ENCODE measurements at places on chromosomes 1 and 21. TPM values are rescaled to one million over a fixed set of nuclear protein-coding genes. Genes with fewer than 3 reads are reported as not detected.
A peak's percentile ranks its signal among the peaks of the same experiment; 100 is the strongest.

KCNJ15 gene
- total RNA-seq: 0.07 TPM

DNA sequence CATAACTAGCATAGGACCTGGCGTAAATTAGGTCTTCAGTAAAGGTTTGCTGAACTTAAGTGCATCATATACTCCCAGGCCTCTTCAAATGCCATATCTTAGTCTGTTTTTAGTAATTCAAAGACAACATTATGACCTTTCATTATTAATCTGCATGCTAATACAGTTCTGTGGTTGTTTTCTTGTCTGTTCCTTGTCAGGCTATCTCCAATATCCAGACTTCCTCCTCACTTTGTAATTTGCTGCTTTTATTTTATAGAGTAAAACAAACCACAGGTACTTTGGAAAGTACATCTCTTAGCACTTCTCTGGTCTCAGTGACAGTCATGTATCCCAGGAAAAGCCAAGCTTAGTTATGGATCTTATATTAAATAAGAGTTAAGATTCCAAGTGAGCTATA is 65.1 kb upstream of the BMP8A start:
- H3K4me1 ChIP-seq: peaks cover 5% of the 10 kb centered on the region
- H3K27me3 ChIP-seq: no peaks in the 10 kb centered on the region
- peak overlapping the region; percentile 91 for H3K27ac ChIP-seq
- DNase-seq: no peak

ZNF436 gene
- total RNA-seq: 8.7 TPM

DNA sequence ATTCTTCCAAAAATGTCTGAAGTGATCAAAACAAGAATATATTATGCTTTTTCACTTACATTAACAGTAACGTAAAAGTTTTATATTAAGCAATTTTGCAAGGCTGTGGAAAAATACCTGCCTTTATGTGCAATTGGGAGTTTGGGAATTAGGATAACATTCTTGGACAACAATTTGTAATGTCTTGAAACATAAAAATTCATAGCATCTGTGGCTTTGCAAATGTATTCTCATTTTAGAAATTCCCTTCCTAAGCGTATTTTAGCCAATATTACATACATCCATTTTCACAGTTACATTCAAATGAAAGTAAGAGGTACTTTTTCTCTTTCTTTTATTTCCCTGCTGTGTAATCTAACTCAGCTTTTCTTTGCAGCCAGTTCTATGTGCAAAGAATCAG is 13.4 kb upstream of the CFH start:
- no peaks in the 10 kb centered on the region for H3K27me3 ChIP-seq
- no peak overlapping the region for H3K4me3 ChIP-seq
- H3K36me3 ChIP-seq: no peaks in the 10 kb centered on the region
- H3K4me1 ChIP-seq: no peaks in the 10 kb centered on the region
- H3K27ac ChIP-seq: no peak overlapping the region

DNA sequence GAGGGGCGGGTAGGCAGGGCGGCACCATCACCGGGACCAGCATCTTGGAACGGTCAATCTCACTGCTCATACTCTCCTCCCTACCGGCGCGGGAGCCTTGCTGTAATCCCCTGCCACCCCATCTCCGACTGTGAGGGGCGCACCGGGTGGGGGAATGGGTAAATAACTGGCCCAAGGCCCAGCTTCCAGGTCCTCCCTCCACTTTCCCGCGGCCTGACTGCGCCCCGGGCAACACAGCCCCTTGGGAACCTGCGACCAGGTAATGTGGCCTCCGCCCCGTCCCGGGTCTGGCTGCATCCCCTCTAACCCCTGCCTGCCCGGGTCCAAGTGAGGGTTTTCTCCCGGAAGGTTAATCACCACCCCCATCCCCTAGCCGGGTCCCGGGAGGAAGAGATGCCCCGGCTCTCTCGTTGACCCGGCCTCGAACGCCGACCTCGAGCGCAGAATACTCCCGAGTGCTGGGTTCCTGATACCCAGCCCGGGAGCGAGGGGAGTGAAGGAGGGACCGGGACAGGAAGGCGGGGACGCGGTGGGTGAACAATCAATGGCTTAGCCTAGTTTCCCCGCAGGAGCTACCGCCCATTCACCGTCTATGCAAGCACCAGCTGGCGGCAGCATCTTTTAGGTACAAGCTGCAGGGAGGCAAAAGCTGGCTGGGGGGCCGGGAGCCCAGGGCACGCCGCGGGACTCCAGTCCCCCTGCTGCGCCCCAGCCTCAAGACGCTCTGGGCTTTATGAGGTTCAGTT is 5.9 kb upstream of the LHX9 start:
- no peak for DNase-seq
- no peaks in the 10 kb centered on the region for H3K36me3 ChIP-seq
- H3K27me3 ChIP-seq: peaks cover 99% of the 10 kb centered on the region
- peaks cover 79% of the 10 kb centered on the region for H3K4me1 ChIP-seq
- H3K27ac ChIP-seq: no peak overlapping the region
- H3K4me3 ChIP-seq: peak overlapping the region; percentile 99

- H3K27me3 ChIP-seq: no peaks in the 10 kb centered on the region
- H3K4me3 ChIP-seq: no peak overlapping the region
- no peak for DNase-seq
- H3K36me3 ChIP-seq: no peaks in the 10 kb centered on the region
- no peak overlapping the region for H3K27ac ChIP-seq
These were observed 24.7 kb downstream of the CYP2J2 start for GRCh38 chr1:59901770-59902388.

- no peak overlapping the region for H3K27ac ChIP-seq
- H3K27me3 ChIP-seq: no peaks in the 10 kb centered on the region
- no peaks in the 10 kb centered on the region for H3K36me3 ChIP-seq
- H3K4me1 ChIP-seq: peaks cover 24% of the 10 kb centered on the region
- no peak overlapping the region for H3K4me3 ChIP-seq
These were observed 7.1 kb upstream of the CD101 start for GRCh38 chr1:116994411-116994810.

FCRL4 gene
- total RNA-seq: not detected

ARHGEF10L gene
- total RNA-seq: not detected

AVPR1B gene
- total RNA-seq: not detected

DNA sequence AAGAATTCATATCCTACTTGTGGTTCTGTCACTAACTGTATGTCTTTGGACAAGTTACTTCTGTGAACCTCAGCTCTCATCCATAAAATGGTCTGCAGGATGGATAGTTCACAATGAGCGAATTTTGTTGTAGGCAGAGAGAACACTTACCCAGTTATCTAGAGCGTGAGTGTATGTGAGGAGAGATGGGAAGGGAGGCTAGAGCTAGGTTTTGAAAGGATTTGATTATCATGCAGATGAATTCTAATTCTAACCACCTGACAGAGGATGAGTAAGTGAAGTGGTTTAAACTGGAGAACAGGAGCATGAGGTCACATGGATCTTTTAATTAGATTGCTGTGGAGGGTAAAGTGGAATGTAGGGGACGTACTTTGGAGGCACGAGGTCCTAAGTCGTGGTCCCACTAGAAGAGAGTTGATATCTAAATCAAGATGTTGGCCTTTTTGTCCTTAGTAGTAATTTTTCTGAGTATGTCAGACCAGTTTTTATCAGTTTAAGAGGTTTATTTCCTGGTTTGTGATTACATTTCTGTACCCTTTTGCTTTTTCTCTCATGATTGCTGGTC is 5.0 kb downstream of the SUCO start:
- H3K36me3 ChIP-seq: no peaks in the 10 kb centered on the region
- H3K4me3 ChIP-seq: no peak overlapping the region
- peaks cover 62% of the 10 kb centered on the region for H3K4me1 ChIP-seq
- H3K27ac ChIP-seq: no peak overlapping the region

DNA sequence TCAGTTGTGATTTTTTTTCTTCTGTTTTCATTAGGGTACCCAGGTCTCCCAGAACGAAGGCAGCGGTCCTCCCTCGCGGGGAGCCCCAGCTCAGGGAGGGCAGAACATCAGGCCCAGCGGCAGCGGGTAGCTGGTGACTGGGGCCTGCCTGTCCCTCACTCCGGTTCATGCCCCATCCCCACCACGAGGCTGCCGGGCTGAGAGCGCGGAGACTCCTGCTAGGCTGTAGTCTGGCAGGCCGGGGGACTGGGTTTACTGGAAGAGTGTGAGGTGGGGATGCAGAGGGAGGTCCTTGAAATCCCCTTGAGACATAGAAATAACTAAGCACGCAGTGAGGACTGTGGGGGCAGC is 10.5 kb downstream of the BRINP2 start:
- H3K4me3 ChIP-seq: peak overlapping the region; percentile 67
- peaks cover 37% of the 10 kb centered on the region for H3K27me3 ChIP-seq
- H3K4me1 ChIP-seq: peaks cover 11% of the 10 kb centered on the region
- no peak for DNase-seq
- H3K36me3 ChIP-seq: peaks cover 2% of the 10 kb centered on the region

DNA sequence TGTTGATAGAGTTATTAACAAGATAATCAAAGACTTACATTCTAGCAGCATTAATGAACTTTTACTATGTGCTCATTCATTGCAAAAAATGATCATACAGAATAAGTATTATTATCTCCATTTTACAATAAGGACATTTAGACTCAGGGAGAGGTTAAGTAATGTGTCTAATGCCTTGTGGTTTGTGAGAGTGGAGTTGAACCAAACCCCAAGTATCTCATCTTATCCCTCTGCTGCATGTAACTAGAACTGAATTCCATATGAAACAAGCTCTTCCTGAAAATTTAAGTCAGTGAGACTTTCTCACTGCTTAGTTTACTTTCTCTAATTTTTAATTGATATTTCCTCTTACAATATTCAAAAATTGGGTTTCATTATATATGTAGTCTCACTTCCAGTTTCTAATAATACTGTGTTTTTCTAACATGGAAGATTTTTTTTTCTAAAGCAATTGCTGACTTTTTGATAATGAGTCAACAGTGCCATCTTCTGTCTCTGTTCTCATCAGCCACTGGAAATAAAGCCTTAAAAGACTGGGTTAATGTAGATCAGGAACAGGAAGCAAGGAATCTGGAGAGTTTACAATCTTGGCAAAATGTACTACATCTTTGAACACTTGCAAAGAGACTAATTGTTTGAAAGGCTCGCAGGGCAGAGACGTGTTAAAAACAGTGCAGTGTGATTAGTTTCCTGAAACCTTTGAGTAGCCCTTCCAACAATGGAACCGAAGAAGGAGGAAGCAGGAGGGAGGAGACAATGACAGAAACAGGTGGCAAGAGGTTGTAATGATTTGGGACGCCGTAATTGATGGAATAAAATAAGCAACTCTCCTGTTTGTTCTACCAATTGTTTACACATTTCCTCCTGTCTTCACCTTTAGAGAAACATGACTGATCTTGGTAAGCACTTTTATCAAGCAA is 567.6 kb downstream of the MRPL39 start:
- H3K36me3 ChIP-seq: no peaks in the 10 kb centered on the region
- no peak for DNase-seq
- H3K4me3 ChIP-seq: no peak overlapping the region
- H3K27ac ChIP-seq: no peak overlapping the region
- no peaks in the 10 kb centered on the region for H3K4me1 ChIP-seq
- H3K27me3 ChIP-seq: no peaks in the 10 kb centered on the region

GRCh38 chr1:32749771-32750170 is 47.2 kb upstream of the SYNC start:
- no peaks in the 10 kb centered on the region for H3K36me3 ChIP-seq
- peaks cover 15% of the 10 kb centered on the region for H3K27me3 ChIP-seq
- H3K4me1 ChIP-seq: peaks cover 11% of the 10 kb centered on the region

GRCh38 chr21:32389337-32390015 is 3.3 kb downstream of the URB1 start:
- no peaks in the 10 kb centered on the region for H3K27me3 ChIP-seq
- H3K27ac ChIP-seq: peak overlapping the region; percentile 23
- peaks cover 76% of the 10 kb centered on the region for H3K4me1 ChIP-seq
- H3K36me3 ChIP-seq: peaks cover 4% of the 10 kb centered on the region
- H3K4me3 ChIP-seq: peak overlapping the region; percentile 2

GCSAML gene
- total RNA-seq: 0.14 TPM

GRCh38 chr1:45013551-45014209 is 1.6 kb downstream of the UROD start:
- no peak overlapping the region for H3K27ac ChIP-seq
- H3K4me3 ChIP-seq: peak overlapping the region; percentile 79
- no peak for DNase-seq
- no peaks in the 10 kb centered on the region for H3K27me3 ChIP-seq
- H3K36me3 ChIP-seq: no peaks in the 10 kb centered on the region

- no peaks in the 10 kb centered on the region for H3K27me3 ChIP-seq
- H3K4me1 ChIP-seq: peaks cover 21% of the 10 kb centered on the region
- no peak for DNase-seq
- no peaks in the 10 kb centered on the region for H3K36me3 ChIP-seq
- H3K4me3 ChIP-seq: no peak overlapping the region
These were observed 32.4 kb upstream of the GPR157 start for GRCh38 chr1:9161342-9161741.

KCNK2 gene
- not detected for total RNA-seq

RNU1-2 gene
- total RNA-seq: 1,100 TPM

CRNN gene
- total RNA-seq: not detected

GRCh38 chr21:34590520-34590919 is 24.4 kb downstream of the RCAN1 start:
- no peak overlapping the region for H3K4me3 ChIP-seq
- no peak overlapping the region for H3K27ac ChIP-seq
- no peaks in the 10 kb centered on the region for H3K27me3 ChIP-seq
- peaks cover 7% of the 10 kb centered on the region for H3K36me3 ChIP-seq
- DNase-seq: no peak

GRCh38 chr1:145871994-145872924 is 13.4 kb upstream of the PIAS3 start:
- peak; percentile 53 for DNase-seq
- H3K4me3 ChIP-seq: peak overlapping the region; percentile 79
- H3K27ac ChIP-seq: peak overlapping the region; percentile 62
- H3K27me3 ChIP-seq: peaks cover 17% of the 10 kb centered on the region
- no peaks in the 10 kb centered on the region for H3K36me3 ChIP-seq

DNA sequence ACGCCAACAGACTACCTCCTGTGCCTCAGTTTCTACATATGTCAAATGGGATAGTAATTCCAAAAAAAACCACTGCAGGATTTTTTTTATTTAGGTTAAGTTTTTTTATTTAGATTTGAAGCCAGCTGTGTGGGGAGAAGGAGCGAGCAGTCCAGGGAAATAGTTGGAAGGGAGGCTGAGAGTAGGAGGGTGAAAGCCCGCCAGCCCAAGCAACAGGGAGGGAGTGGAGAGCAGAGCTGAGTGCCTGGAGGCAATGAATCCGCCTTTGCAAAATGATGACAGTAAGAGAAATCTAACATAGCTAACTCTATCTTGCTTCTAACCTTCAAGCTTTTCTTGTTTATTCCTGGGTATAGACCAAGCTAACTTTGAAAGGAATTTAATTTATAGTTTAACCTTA is 15.6 kb upstream of the C1orf198 start:
- no peak overlapping the region for H3K4me3 ChIP-seq
- no peaks in the 10 kb centered on the region for H3K4me1 ChIP-seq
- H3K36me3 ChIP-seq: peaks cover 3% of the 10 kb centered on the region
- no peak for DNase-seq
- peaks cover 65% of the 10 kb centered on the region for H3K27me3 ChIP-seq
- H3K27ac ChIP-seq: no peak overlapping the region

TMEM9 gene
- total RNA-seq: 30.2 TPM

OR2L2 gene
- total RNA-seq: 0.29 TPM

CD5L gene
- total RNA-seq: not detected

Data from activated T-cell treated with anti-CD3 and anti-CD28 coated beads, Interleukin-2, amount 50 U/mL, for 72 hours (primary cell).